Activated CD4-positive, alpha-beta memory T cell treated with anti-CD3 and anti-CD28 coated beads, Interleukin-2, amount 10 ng/mL, durations not matched to agents 7 days and 5 days (primary cell): ENCODE measurements at places on chromosomes 2 and 18. TPM values are rescaled to one million over a fixed set of nuclear protein-coding genes. Genes with fewer than 3 reads are reported as not detected.

The AMER3 gene
- not detected for total RNA-seq

The SCTR gene
- total RNA-seq, result not detected

GRCh38 chr2:28370354-28370753, 22.3 kb upstream of the FOSL2 start:
- no peak for DNase-seq

The MYOM1 gene
- total RNA-seq, result 2.4 TPM

- DNase-seq, result no peak
Measured at GRCh38 chr2:158319269-158319668, 137.3 kb downstream of the CCDC148 start.
